ENCODE measurements at places on chromosomes 2 and 18. TPM values are rescaled to one million over a fixed set of nuclear protein-coding genes. Genes with fewer than 3 reads are reported as not detected.

Gene FSIP2
- total RNA-seq = 0.27 TPM

Gene SLC8A1
- total RNA-seq = 0.10 TPM

Gene FBXO48
- 2.4 TPM for total RNA-seq

Gene ACOXL
- 2.4 TPM for total RNA-seq

Gene FBXO36
- total RNA-seq = 0.42 TPM

Gene CRIM1
- 57.6 TPM for total RNA-seq

Gene LYG1
- 2.3 TPM for total RNA-seq

Gene GPR17
- total RNA-seq = not detected

Gene IL18RAP
- total RNA-seq = not detected

Gene UCN
- total RNA-seq = 4.6 TPM

Gene COL3A1
- total RNA-seq = not detected

Gene ACADL
- total RNA-seq = 1.0 TPM

Gene TET3
- 23.3 TPM for total RNA-seq

Gene STRADB
- total RNA-seq = 19.8 TPM

Gene CD28
- total RNA-seq = not detected

Gene NETO1
- not detected for total RNA-seq

Gene ADRA2B
- total RNA-seq = not detected

Gene LBH
- 2.4 TPM for total RNA-seq

Gene COLEC11
- total RNA-seq = not detected

Gene TMEM169
- 8.0 TPM for total RNA-seq

Gene L3MBTL4
- 2.4 TPM for total RNA-seq

Gene CENPA
- total RNA-seq = 23.4 TPM

Gene MSGN1
- total RNA-seq = not detected

Gene ASB18
- total RNA-seq = not detected

Gene CFC1
- not detected for total RNA-seq

Gene RBM45
- total RNA-seq = 11.6 TPM

Gene SLC20A1
- total RNA-seq = 71.7 TPM

Gene CYP27C1
- not detected for total RNA-seq

Gene PXDN
- total RNA-seq = not detected

Gene REG1B
- total RNA-seq = not detected

Gene FIGLA
- total RNA-seq = not detected

Gene COMMD1
- 26.0 TPM for total RNA-seq

Gene VAMP8
- total RNA-seq = 90.8 TPM

Gene SGPP2
- 48.8 TPM for total RNA-seq

Gene GAREM1
- total RNA-seq = 19.3 TPM

Gene RTP5
- total RNA-seq = not detected

Gene ALPP
- total RNA-seq = not detected
